CD4-positive, alpha-beta memory T cell (primary cell): ENCODE measurements at places on chromosomes 12 and 14. TPM values are rescaled to one million over a fixed set of nuclear protein-coding genes. Genes with fewer than 3 reads are reported as not detected.

GRCh38 chr14:102971314-102971713, 48.9 kb downstream of the AMN start:
- no peak for DNase-seq

DNA sequence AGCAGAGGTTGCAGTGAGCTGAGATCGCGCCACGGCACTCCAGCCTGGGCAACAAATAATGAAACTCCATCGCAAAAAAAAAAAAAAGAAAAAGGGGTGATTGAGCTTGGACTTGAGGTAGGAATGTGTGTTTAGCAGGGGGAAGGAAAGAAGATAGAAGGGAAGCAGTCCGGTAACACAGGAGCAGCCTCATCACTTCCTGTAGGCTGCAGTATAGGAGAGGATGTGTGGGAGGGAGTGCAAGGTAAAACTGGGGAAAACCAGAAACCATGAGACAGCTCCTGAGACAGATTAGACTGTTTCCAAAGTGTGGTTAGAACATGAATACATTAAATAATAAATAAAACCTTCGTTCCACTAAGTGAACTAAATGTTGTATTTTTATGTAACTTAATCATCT, 49.2 kb downstream of the FGD4 start:
- no peak for DNase-seq

DNA sequence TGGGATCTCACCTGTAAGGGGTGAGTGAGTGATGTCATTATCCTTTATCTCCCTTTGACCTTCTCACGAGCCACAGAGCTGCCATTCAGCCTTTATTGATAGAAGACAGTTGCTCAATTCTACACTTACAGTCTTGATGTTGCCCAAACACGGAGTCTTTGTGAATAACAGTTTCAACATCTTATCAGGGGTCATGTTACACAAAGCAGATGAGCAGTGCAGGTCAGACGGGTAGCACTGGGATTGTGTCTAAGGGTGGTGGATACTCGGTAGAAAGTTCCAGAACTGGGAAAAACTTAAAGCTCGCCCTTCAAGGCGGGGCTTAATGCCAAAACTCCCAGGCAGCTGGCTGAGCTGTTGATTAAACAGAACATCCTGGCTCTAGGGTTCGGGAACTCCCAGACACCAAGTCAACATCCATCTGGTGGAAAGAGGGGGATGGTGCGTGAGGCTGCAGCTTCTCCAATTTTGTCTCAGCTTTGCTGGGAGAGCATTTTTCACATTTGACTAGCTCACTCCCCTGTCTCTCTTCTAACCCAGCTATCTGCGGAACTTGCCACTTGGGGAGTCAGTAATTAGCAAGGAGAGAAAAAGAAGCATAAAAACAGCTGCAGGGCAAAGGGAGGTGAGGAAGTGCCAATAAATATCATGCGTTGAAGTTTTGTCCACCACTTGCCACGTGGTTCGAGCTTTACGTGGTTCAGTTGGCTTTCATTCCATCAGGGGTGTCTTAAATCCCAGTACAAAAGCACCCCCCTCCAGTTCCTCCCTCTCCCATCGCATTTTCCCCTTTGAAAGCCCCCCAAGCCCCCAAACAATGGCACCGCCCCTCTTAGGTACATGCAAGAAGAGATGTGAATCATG, 31.0 kb downstream of the FOXN4 start:
- DNase-seq = no peak

DNA sequence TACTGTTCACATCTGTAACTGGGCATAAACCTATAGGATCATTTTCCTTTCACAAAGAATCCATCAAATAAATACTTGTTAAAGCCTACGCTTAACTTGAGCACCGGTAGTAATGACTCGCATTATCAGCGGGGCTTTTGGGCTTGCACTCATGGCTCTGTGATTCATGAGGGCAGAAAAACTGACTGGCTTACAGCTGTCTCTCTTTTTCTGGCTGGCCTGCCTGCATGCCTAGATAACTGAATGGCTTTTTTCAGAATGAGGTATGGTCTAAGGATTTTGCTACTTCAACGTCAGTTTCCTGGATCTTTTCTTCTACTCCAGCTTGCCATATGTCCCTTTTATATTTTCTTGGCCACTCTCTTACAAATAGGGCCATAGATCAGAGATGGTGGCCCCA, 531.1 kb downstream of the NRXN3 start:
- no peak for DNase-seq

DNA sequence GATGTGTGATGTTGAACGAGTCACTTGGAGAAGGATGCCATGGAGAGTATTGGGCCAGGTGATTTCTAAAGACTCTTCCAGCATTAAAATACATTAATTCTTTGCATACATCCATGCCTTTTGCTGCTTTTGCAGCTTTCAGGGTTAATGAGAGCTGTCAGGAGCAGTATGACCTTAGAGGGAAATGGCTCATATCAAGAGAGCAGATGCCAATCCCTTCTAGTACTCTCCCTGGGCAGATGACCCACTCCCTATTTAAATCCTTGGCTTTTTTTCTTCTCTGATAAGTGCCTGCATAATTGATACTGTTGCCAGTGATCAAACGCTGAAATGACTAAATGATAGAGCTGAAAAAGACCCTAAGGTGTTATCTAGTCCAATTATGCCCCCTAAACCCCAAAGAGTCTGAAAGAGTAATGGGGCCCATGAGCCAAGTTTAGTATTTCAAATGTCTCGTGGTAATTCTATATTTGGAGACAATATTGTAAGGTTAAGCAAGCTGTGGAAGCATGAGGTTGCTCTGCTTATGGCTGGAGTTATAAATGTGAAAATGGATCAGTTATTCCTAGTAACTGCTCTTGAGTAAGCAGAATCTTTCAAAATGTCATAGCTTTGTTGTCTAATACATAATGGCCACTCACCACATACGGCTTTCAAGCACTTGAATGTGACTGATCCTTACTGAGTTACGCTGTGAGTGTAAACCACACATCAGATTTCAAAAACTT, 137.3 kb downstream of the ETV6 start:
- no peak for DNase-seq

- peak; percentile 10 for DNase-seq
Observed at GRCh38 chr14:72104011-72104613, 171.9 kb downstream of the RGS6 start.

DNA sequence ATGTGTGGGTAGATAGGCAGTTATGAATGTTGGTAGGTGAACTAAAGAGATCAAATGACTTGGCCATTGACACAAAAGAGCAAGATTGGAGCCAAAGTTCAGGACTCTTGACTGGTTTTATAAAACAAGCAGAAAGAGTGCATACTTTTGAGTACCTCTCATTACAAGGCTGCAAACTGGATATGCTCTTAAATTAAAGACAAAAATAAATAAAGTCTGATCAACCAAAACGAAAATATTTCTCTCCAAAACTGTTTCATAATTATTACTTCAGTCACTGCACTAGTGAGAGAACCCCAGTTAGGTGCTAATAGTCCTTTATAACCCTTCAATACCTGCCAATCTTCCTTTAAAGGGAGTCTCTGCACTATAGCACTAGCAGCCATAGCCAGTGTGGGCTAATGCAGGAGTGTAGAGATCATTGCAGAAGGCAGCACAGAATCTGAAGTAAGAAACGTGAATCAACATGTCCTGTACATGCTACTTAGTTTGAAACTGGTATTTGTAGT, 147.1 kb downstream of the FOXA1 start:
- DNase-seq = no peak

- no peak for DNase-seq
Observed at GRCh38 chr12:24256684-24257083, 307.2 kb upstream of the SOX5 start.

GRCh38 chr12:8909752-8910151, 4.6 kb upstream of the PHC1 start:
- no peak for DNase-seq

DNA sequence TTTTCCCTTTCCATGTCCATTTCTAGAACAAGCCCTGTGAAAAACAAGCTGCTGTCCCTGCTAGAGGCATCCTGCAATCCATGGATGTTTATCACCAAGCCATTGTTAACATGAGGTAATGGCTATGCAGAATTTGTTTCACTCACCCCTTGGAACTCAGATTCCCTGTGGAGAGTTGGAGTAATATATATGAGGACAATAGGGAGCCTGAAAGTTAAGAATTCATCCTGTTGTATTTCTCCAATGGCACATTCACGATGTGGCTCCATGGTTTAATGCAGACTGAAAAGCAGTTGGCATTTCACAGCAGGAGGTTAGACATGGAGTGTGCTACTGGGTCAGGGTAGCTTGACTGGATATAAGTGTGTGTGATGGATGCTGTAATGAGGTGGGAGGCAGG, 32.4 kb downstream of the GPR65 start:
- no peak for DNase-seq

DNA sequence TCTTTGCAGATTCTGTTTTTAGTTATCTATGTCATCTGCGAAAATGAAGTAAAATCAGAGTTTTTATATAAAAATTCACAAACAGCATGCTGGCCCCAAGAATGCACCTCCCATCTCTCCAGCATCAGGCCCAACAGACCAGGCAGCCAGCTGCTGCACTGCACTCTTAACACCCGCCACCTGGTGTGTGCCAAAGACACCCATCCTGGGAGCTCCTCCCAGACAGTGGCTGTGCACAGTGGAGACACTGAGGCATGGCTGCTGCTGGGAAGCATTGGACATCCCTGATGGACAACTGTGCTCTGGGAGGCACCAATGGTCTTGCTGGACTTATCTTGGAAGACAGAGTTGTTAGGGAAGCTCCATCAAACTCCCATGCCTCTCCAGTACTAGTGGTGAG, 817.2 kb downstream of the TMEM121 start:
- DNase-seq = no peak

DNA sequence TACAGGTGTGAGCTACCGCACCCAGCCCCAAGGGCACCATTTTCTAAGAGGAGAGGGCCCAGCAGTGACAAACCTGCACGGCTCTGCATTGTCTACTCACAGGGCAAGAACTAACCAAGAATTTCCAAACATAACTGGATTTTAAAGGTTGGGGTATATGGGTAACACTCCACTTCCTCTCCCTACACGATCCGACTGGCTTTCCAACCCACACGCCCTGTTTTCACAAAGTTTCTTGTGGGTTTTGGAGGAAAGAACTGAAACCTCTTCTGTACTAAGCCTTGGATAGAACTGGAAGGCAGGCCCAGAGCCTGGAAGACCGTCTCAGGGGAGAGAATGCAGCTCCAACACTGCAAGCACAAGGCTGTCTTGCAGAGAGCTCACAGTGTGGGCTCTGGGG, 24.9 kb downstream of the SNRNP35 start:
- no peak for DNase-seq

DNA sequence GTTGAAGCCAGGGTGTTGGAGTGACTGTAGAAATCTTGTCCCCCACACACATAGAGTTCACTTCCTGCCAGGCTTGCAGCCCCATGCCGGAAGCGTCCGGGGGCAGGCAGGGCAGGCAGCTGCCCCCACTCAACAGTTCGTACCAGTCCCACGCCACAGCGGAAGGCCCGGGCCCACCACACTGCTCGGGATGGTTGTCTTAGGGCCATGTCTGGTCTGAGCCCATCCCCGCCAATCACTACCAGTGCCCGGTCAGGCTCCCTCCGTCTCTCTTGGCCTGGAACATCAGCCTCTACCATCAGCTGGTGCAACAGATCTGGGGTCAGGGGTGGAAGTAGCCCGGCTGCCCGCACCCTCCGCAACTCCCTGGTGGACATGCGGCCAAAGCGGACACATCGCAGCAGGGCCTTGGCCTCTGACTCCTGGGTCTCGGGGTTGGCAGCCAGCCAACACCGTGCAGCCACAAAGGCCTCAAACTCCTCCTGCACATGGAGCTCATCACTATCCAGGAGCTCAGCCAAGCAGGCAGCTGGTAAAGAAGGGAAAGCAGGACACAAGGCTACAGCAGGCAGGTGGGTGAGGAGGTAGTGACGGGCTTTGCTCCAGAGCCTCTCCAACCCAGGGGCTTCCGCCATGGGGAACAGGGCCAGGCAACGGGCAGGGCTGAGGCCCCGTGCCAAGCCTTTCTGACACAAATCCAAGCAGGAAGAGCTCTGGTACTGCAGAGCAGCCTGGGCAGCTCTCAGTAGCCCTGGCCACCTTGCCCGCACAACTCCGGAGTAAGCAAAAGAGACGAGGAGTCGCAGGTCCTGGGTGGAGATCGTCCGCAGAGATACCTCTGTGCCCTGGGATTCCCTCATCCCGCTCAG, 5.9 kb downstream of the KLHL33 start:
- DNase-seq = no peak

DNA sequence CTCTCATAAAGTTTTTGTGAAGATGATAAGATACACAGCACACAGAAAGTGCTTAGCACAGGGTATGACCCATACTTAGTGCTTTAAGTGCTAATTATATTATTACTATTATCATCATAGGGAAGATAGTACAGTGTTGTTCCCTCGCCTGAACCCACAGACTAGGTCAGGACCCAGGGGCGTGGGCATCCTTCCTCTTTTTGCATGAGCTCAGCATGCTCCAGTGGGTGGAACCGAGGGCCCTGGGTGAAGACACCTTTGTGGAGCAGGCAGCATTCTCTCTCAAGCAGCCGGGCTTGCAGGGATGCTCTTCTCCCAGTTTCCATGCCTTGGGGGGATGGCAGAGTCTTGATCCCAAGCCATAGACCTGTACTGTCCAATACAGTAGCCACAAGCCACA, 34.8 kb downstream of the CRACR2A start:
- no peak for DNase-seq

GRCh38 chr14:91858536-91859275, 8.6 kb downstream of the TC2N start:
- no peak for DNase-seq

GRCh38 chr12:124703856-124704255, 136.4 kb upstream of the NCOR2 start:
- DNase-seq = no peak

DNA sequence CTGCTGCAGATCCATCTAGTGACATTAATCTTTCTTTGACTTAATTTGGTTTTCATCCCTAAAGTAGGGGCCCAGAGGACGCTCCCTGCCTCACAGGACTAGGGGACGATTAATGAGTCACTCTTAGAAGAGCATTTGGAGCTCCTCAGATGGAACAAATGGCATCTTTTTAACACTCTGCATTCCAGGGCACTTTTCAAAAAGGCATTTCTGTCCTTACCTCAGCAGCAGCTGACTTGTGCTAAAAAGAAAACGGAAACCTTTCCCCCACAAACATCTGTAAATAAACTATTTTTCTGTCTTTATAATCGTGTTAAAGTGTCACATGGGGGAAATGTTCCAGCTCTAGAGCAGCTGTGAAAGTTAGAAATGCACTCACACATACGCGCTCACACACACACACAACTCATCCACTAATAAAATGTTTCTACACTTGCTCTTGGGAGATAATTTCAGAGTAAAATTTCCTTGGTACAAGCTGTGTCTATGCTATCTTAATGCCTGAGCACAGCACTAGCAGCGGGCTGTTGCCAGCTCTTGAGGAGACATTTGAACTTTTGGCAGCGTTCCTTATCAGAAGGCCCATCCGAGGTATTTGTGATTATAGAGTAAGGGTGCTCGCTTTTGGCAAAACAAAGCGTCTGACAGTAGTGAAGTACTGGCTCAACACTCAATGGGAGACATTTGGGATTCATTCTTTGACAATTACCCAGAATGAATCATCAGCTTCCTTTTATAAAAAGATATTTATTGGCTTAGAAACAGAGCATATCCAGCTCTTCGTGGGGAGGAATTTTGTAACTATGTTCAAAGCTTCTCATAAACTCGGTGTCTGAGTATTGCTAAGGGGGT, 141.3 kb downstream of the PLXNC1 start:
- DNase-seq = no peak

Gene OTOGL
- total RNA-seq = not detected

Gene C12orf50
- not detected for total RNA-seq

Gene KRT79
- total RNA-seq = not detected

Gene RFX4
- not detected for total RNA-seq

Gene MARCHF9
- 58.0 TPM for total RNA-seq
